NCI-H2081 treated with DMSO at 0.1 percent for 48 hours (cell line): ENCODE measurements at places on chromosomes 13 and 19.

GRCh38 chr19:2977746-2978138 is 378 bp downstream of the TLE6 start:
- DNase-seq = no peak

GRCh38 chr13:19586904-19587634 is 25.7 kb upstream of the TPTE2 start:
- DNase-seq = no peak

GRCh38 chr19:4014541-4015491 is 7.3 kb downstream of the PIAS4 start:
- no peak for DNase-seq

DNA sequence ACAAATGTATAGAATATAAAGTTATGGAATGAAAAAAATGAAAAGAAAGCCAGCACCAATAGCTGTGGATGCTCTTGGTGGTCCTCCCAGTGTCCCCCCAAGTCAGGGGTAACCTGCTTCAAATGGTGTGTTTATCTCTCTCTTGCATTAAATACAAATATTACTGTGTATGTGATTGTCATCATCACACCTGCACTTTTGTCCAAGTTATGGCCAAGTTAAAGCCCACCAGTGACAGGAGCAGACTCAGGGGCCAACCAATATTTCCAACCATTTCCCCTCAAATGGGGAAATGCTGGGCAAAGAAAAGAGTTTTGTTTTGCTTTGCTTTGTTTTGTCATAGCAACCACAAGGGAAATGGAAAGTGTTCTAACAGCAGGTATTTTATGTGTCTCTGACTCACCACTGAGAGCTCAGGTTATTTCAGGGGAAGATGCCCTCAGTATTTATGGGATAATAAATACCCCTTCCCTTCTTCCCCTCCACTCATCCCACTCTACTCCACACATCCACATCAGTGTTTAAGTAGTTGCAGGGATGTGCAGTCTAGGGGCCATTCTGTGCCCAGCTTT is 133.6 kb downstream of the COL4A1 start:
- DNase-seq = no peak

- no peak for DNase-seq
These were observed 1.3 kb upstream of the CD177 start for GRCh38 chr19:43351998-43352746.

DNA sequence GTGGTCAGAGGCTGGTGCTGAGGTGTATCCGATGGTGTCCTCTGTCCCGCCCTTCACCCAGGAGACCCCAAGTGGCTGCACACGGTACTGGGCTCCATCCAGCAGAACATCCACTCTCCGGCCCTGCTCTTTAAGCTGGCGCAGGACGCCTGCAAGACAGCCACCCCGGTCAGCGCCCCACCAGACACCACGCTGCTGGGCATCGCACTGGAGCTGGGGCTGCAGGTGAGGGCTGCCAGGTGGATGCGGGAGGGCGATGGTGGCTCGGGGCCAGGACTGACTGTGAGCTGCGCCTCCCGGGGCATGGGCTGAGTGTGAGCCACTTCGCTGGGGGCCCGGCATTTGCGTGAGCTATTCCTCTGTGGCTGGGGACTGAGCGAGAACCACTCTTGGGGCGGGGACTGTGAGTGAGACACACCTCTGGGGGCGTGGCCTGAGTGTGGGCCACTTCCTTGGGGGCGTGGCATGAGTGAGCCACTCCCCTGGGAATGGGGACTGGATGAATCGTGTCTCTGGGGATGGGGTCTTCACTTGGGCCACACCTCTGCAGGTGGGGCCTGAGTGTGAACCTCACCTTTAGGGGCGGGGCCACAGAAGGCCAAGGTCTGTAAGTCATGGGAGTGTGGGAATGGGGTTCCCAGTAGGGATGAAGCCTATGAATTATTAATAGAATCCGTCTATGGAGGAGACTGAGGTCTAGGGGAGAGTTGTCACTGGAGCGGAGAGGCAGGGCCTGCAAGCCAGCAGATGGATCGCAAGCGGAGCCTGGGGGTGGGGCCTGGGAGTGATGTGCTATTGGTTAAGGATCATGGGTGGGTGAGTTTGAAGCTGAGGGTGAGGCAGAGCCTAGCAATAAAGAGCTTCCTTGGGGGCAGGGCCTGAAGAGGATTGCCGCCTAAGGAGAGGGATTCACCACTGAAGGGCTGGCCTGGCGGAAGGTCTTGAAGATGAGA is 30.5 kb downstream of the ZSWIM4 start:
- no peak for DNase-seq

DNA sequence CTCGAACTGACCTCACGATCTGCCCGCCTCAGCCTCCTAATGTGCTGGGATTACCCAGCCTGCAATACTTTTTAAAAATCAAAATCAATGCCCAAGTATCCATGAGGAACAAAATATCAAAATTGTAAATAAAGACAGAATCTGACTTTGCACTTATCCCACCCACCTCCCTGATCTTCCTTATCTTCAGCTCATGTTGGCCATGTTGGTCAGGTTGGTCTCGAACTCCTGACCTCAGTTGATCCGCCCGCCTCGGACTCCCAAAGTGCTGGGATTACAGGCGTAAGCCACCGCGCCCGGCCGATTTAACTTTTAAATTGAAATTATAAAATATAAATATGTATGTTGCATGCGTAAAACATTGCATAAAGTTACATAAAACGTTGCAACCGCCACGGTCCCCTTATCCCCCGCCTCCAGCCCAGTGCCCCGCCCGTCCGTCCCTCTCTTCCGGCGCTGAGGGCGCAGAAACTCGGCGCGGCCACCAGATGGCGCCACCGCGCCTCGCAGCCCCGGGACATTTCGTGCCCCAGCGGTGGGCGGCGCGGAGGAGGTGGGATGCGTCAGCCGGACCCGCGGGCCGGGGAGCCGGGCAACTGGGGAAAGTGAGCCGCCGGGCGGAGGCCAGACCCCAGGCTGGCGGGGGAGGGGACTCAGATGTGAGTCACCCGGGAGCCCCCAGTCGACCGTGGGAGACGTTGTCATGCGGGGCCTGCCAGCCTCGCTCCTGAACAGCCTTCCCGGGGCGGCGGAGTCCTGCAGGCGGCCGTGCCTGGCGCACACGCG is 1.5 kb upstream of the GADD45B start:
- DNase-seq = no peak

DNA sequence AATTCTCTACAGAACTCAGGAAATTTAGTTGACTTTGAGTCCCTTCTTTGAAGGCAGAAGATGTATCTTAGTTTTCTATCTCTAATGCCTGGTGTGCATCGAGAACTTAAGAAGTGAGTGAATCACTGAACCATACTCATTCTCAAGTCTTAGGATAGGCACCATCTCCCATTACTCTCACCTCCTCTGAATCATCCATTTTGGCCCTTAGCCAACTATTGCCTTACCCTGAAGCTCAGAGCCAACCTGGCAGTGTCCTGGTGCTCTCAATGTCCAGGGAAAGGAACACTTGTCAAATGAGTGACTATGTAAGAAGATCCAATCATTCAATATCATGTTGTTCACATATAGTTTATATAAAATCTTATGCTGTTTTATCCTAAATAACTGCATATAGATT is 146.6 kb downstream of the RGCC start:
- no peak for DNase-seq

- DNase-seq = no peak
These were observed at the start of gene MYH14 for GRCh38 chr19:50203281-50204080. Gene MYH14 (plus strand): TSS chr19:50203622. CDS start chr19:50210366, 6,744 bp downstream.

GRCh38 chr19:37333457-37333856 is 37.4 kb upstream of the ZNF527 start:
- no peak for DNase-seq

DNA sequence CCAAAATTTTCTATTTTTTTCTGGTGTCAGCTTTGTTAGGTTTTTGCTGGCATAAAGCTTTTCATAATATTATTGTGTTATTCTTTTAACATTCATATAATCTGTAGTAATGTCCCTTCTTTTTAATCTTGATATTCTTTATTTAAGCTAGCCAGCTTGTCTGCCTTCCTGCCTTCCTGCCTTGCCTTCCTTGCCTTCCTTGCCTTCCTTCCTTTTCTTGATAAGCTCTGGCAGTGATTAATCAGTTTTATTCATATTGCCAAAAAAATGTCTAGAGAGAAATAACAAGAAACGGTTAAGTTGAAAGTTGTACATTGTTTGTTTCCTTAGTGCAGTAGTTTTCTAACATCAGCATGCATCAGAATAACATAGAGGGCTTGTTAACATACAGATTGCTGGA is 257.5 kb downstream of the MAB21L1 start:
- DNase-seq = no peak

- DNase-seq = no peak
These were observed 299.7 kb downstream of the LMO7 start for GRCh38 chr13:75935805-75936204.

DNA sequence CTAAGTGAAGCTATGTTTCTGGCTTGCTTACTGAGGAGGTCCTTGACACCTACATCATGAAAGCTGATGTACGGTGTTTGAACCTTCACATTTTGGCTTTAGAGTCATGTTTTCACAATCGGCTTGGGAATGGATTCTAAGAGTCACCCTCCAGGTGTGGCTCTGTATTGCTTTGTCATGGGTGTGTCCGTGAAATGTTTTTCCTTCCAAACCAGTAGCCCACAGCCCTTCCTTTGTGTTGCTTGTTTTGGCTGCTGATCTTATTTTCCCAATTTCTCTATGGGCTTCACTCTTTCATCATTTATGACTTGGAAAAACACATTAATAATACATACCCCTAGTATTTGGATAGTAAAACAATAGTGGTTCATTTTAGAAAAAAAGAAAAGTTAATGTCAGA is 240.6 kb downstream of the GGACT start:
- no peak for DNase-seq

- no peak for DNase-seq
These were observed 445.5 kb downstream of the EFNB2 start for GRCh38 chr13:106090001-106090400.

GRCh38 chr19:36891768-36892357 is 24.2 kb downstream of the ZNF829 start:
- DNase-seq = no peak

GRCh38 chr13:106710266-106710665 is 142.3 kb upstream of the ARGLU1 start:
- no peak for DNase-seq

DNA sequence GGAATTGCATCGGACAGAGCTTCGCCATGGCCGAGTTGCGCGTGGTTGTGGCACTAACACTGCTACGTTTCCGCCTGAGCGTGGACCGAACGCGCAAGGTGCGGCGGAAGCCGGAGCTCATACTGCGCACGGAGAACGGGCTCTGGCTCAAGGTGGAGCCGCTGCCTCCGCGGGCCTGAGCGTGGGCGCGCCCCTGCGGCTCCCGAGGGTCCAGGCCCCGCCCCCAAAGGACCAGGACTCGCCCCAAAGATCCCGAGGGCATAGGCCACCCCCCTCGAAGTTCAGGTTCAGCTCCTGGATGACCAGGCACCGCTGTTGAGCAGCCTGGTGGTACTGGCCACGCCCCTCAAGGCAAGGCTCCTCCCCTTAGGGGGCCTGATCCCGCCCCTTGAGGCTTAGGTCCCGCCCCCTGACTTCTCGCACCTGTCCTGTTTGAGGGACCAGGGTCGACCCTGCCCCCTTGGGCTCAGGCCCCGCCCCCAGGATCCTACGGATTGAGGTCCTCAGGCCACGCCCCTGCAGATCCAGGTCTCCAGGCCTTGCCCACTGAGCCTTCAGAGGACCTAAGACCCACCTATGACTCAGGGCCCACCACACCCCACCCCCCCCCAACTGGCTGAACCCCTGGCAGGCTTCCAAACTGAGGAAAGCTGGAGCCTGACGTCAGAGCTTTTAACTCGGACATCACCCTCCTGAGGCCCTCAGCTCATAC is 43.1 kb downstream of the CYP4F22 start:
- no peak for DNase-seq

DNA sequence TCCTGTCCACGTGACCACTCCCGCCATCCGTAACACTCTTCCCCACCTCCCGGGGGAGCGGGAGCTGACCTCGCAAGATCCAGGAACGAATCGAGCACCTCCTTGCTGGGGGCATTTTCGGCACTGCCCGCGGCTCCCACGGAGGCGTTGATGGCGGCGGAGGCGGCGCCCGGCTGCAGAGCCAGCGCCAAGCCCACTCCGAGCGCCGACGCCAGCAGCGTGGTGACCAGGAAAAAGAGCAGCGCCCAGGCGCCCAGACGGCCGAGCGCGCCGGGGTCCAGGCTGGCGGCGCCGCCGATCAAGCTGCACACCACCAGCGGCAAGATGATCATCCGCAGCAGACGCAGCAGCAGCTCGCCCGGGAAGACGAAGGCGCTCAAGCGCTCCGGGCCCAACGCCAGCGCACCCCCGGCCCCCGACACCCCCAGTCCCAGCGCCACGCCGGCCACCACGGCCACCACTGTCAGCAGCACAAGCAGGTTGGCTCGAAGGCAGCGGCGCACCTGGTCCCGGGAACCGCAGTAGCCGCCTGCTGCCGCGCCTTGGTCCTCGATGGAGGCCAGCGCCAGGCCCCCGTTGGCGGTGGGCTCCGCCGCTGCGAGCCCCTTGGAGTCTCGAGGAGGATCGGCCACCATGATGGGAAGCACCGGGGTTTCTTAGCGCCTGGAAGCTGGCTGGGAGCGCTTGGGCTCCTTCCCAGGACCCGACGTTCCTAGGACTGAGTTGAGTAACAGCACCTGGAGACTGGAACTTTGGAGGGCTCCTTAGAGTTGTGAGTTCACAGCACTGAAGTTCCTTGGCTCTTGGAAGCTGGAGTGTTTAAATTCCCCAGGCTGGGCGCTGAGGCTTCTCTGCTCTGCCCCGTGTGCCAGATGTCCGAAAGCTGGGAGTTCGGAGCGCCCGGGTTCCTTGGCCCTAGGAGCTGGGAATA is 798 bp downstream of the SLC1A5 start:
- no peak for DNase-seq

DNA sequence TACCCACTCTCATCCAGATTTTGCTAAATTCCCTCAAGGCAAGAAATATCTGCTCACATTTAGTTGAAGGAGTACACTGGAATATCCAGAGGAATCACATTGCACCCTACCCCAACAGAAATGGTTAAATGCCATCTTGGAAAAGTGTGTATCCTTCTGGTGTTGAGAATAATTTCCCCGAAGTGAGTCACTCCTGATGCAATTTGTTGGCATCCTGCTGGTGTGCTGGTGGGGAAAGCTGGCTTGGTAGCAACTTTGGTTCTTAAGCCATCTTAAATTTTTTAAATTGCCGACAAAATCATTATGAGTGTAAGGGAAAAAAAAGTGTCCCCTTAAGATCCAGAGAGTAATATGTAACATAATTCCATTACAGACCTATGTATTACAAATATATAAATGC is 337.3 kb upstream of the DACH1 start:
- DNase-seq = no peak

GRCh38 chr13:46620471-46620870 is 67.5 kb downstream of the LRCH1 start:
- no peak for DNase-seq
